ENCODE measurements at places on chromosomes 7 and 10. TPM values are rescaled to one million over a fixed set of nuclear protein-coding genes. Genes with fewer than 3 reads are reported as not detected.
A peak's percentile ranks its signal among the peaks of the same experiment; 100 is the strongest.

The SLC25A13 gene
- polyA plus RNA-seq, result 9.3 TPM

DNA sequence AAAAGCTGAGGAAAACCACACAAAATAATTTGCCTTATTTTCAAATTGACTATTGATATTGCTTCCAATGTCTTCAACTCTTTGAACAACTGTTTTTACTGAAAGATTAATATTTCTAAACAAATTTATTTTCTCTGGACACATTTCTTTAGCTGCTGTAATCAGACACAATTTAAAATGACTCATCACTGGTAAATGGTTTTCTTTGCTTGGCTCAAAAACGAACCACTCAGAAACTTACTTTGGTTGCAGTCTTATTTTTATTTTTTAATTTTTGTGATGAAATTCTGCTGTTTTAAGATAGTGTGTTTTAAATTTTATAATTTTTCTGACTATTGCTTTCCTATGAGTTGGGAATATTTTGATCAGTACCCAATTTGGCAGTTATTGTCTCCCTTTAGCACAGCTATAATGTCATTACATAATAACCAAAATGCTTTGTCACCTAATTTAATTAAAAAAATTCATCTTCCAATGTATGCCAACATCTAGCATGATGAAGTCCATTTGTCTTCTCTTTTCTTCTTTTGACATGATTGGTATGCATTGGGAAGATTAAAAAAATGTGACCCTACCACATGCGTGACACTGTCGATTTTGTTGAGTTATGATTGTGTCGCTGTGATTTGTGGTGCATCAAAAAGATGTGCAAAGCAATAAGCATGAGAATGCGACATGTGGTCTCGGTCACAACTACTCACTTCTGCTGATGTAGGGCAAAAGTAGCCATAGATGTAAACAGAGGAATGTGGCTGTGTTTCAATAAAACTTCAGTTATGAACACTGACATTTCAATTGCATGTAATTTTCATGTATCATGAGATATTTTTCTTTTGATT lies 222.3 kb downstream of the SUGCT start:
- no peaks in the 10 kb centered on the region for H3K4me1 ChIP-seq
- no peaks in the 10 kb centered on the region for H3K36me3 ChIP-seq
- H3K27me3 ChIP-seq, result no peaks in the 10 kb centered on the region
- DNase-seq, result no peak

GRCh38 chr7:142308918-142309317 lies 51.1 kb upstream of the PRSS58 start:
- no peak overlapping the region for H3K27ac ChIP-seq
- H3K4me3 ChIP-seq, result no peak overlapping the region
- DNase-seq, result no peak
- H3K36me3 ChIP-seq, result no peaks in the 10 kb centered on the region
- H3K27me3 ChIP-seq, result peaks cover 8% of the 10 kb centered on the region

The AGMO gene
- not detected for polyA plus RNA-seq

The SKIDA1 gene
- not detected for polyA plus RNA-seq

The PODXL gene
- polyA plus RNA-seq, result 0.10 TPM

DNA sequence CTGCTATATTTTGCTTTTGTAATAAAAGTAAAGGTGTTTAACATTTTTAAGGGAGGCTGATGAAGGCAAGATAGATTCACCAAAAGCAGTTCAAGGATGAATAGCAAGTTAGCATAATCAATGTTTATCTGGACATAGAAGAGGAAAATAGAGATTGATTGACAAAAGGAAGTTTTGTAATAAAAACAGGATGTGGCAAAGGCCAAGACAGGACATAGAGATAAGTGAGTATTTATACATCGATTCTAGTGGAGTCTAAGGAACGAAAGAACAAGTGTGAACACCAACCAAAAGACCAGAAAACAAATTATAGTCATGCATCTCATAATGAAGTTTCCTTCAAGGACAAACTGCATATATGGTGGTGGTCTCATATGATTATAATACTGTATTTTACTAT lies 123.8 kb downstream of the CCDC71L start:
- no peaks in the 10 kb centered on the region for H3K27me3 ChIP-seq
- no peak overlapping the region for H3K4me3 ChIP-seq
- H3K4me1 ChIP-seq, result no peaks in the 10 kb centered on the region
- H3K27ac ChIP-seq, result no peak overlapping the region

GRCh38 chr7:51010534-51010933 lies 227.8 kb upstream of the GRB10 start:
- DNase-seq, result no peak
- no peaks in the 10 kb centered on the region for H3K4me1 ChIP-seq
- no peak overlapping the region for H3K4me3 ChIP-seq
- H3K27me3 ChIP-seq, result no peaks in the 10 kb centered on the region
- H3K36me3 ChIP-seq, result no peaks in the 10 kb centered on the region

The KLF14 gene
- polyA plus RNA-seq, result not detected

- H3K4me1 ChIP-seq, result peaks cover 29% of the 10 kb centered on the region
- peak overlapping the region; percentile 92 for H3K27ac ChIP-seq
Observed at GRCh38 chr10:118342638-118343020, 505 bp upstream of the FAM204A start.

DNA sequence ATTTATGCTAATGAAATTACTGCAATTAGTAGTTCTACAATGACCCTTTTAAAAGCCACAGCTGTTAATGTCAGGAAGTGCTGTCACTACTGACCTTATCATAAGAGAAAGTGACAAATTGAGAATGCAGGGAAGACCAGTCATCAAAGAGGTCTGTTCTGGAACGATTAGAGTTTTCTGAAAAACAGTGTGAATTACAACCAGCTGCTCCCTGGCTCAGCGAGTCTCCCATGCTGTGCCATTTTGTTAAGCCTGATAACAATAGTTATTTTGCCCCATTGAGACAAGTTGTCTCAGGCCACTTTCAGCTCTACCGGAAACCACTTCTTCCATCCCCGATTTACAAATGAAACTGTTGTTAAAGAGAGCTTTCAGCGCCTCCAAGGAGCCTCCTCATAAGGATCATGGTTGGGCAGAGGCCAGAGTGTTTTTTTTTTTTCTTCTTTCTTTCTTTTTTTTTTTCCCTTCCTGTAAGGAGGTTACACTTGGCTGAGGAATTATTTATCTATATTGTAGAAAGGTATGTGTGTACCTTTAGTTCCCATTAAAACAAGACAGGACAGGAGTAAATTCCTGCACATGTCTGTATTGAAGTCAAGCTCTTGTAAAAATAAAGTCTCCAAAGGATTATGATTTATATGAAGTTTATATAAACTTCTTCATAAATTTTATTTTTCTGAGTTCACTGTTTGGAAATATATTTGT lies 173.6 kb downstream of the CDCA7L start:
- H3K4me1 ChIP-seq, result peaks cover 6% of the 10 kb centered on the region
- no peak overlapping the region for H3K4me3 ChIP-seq
- peaks cover 2% of the 10 kb centered on the region for H3K27me3 ChIP-seq
- H3K27ac ChIP-seq, result no peak overlapping the region
- no peaks in the 10 kb centered on the region for H3K36me3 ChIP-seq
- no peak for DNase-seq

The CYP2E1 gene
- 0.18 TPM for polyA plus RNA-seq

- peaks cover 3% of the 10 kb centered on the region for H3K27me3 ChIP-seq
- DNase-seq, result no peak
- no peak overlapping the region for H3K27ac ChIP-seq
- H3K4me1 ChIP-seq, result no peaks in the 10 kb centered on the region
- peaks cover 5% of the 10 kb centered on the region for H3K36me3 ChIP-seq
Observed at GRCh38 chr10:62327885-62328284, 46.3 kb upstream of the ZNF365 start.

DNA sequence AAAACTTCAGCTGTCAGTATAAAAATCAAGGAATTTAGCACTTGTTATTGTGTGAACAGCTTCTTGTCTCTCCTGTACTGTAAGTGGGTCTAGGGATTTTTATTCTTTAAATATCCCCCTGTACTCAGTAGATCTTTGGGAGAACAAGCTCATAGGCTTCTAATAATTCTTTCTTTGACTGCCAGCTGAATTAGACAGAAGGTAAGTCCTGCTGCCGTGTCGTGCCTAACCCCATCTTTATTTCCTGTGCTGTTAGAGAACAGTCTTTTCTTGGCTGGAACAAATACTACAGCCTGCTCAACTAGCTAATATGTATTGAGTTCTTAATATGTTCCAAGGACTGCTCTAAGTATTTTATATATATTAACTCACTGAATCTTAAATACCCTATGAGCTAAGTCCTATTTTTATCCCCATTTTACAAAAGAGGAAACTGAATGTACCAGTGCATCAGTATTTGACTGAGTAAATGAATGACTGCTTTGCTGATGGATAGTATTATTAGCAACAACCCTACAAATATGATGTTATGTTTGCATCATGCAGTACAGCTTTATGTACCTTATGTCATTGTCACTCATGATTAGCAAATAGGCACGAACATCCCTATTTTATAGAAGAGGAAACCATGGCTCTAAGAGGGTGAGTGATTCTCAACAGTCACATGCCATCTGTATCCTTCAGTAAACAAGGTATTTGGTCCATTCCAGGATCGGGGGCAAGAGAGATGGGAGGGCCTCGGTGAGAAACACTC lies 5.5 kb upstream of the DUSP5 start:
- no peaks in the 10 kb centered on the region for H3K27me3 ChIP-seq
- no peak overlapping the region for H3K4me3 ChIP-seq
- H3K4me1 ChIP-seq, result peaks cover 23% of the 10 kb centered on the region

The TSPAN12 gene
- polyA plus RNA-seq, result not detected

DNA sequence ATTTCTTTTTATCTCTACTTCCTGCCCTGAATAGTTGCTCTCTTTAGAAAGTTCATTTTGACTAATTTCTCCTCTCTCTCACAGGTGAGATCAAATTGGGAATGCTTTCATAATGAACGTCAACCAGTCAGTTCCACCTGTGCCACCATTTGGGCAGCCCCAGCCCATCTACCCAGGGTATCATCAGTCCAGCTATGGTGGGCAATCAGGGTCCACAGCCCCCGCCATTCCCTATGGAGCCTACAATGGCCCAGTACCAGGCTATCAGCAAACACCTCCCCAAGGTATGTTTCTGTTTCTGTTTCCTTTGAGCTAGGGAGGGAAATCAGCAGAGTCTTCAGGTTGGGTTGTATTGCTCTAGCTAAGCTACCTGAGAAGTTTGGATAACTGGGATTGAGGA lies 2.5 kb downstream of the SEC24C start:
- peaks cover 7% of the 10 kb centered on the region for H3K27me3 ChIP-seq
- peak overlapping the region; percentile 46 for H3K27ac ChIP-seq
- H3K4me3 ChIP-seq, result no peak overlapping the region
- H3K36me3 ChIP-seq, result peaks cover 21% of the 10 kb centered on the region

- H3K36me3 ChIP-seq, result no peaks in the 10 kb centered on the region
- H3K27ac ChIP-seq, result no peak overlapping the region
- no peaks in the 10 kb centered on the region for H3K4me1 ChIP-seq
- no peak overlapping the region for H3K4me3 ChIP-seq
- DNase-seq, result no peak
- H3K27me3 ChIP-seq, result no peaks in the 10 kb centered on the region
Observed at GRCh38 chr10:54797636-54798321, 3.3 kb downstream of the PCDH15 start.

The PSMG3 gene
- 71.0 TPM for polyA plus RNA-seq

The FMC1 gene
- 59.9 TPM for polyA plus RNA-seq

- H3K4me1 ChIP-seq, result no peaks in the 10 kb centered on the region
- H3K4me3 ChIP-seq, result no peak overlapping the region
- no peak for DNase-seq
- no peak overlapping the region for H3K27ac ChIP-seq
- H3K27me3 ChIP-seq, result peaks cover 3% of the 10 kb centered on the region
- no peaks in the 10 kb centered on the region for H3K36me3 ChIP-seq
Observed at GRCh38 chr7:69349291-69349690, 249.0 kb upstream of the AUTS2 start.

The DPYSL4 gene
- polyA plus RNA-seq, result not detected

DNA sequence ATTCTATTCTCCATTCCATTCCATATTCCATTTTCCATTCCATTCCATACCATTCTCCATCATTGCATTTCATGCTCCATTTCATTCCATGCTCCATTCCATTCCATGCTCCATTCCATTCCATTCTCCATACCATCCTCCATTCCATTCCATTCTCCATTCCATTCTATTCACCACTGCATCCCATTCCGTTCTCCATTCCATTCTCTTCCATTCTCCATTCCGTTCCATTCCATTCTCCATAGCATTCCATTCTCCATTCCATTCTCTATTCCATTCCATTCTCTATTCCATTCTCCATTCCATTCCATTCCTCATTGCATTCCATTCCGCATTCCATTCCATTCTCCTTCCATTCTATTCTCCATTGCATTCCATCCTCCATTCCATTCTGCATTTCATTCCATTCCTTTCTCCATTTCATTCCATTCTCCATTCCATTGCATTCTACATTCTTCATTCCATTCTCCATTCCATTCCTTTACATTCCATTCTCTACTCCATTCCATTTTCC lies 84.0 kb downstream of the NSUN6 start:
- no peak for DNase-seq
- no peak overlapping the region for H3K4me3 ChIP-seq
- no peaks in the 10 kb centered on the region for H3K36me3 ChIP-seq
- no peaks in the 10 kb centered on the region for H3K4me1 ChIP-seq
- no peak overlapping the region for H3K27ac ChIP-seq
- H3K27me3 ChIP-seq, result no peaks in the 10 kb centered on the region

The PRKRIP1 gene
- polyA plus RNA-seq, result 17.2 TPM

DNA sequence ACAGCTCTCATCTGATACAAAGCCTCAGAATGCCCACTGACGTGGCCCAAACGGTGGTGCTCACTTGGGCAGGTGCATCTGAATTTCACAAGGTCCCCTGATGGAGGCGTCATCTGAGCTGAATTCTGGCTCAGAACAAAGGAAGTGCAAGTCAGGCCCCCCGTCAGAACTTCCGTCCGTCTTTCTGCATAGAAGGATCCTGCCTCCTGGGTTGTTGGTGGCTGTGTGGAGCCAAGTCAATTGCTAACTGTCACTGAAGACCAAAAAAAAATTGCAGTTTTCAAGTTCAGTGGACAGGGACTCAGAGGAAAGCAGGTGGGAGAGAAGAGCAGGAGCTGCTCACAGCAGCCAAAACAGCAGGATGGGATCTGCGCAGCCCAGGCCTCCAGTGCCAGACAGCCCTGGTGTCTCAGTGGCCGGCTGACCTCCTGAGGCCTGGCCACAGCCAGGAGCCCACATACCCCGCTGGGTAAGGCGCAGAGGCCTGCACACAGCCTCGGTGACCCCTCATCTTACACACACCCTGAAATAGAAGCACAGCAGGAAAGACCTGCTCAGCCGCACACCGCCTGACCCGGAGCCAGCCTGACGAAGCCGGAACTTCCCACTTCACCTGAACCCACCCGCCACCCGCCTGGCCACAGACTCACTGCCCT lies 49.4 kb downstream of the PYROXD2 start:
- DNase-seq, result no peak
- H3K27me3 ChIP-seq, result no peaks in the 10 kb centered on the region
- H3K36me3 ChIP-seq, result no peaks in the 10 kb centered on the region

- no peak overlapping the region for H3K27ac ChIP-seq
- DNase-seq, result no peak
- H3K4me3 ChIP-seq, result no peak overlapping the region
- no peaks in the 10 kb centered on the region for H3K4me1 ChIP-seq
Observed at GRCh38 chr7:25553580-25554291, 325.4 kb upstream of the NPVF start.

DNA sequence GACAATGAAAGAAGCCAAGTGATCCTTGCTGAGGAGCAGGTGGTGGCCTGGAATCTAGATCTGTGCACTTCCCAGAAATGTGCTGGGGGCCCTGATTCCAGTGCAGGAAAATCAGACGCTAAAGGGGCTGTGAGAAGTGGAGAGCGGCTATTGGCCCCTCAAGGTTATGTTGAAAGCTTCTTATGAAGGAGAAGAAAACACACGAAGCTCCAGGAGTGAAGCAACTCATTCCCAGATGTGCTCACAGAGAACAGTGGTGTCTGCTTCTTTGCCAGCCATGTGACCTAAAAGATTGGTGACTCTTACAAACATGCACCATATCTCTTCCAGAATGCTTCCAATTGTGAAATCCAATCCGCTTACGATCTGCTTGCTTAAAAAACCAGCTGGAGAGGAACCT lies 679.3 kb upstream of the IGFBP3 start:
- no peaks in the 10 kb centered on the region for H3K4me1 ChIP-seq
- DNase-seq, result no peak
- no peaks in the 10 kb centered on the region for H3K36me3 ChIP-seq
- no peaks in the 10 kb centered on the region for H3K27me3 ChIP-seq
